ENCODE measurements at places on chromosomes 2 and 18. TPM values are rescaled to one million over a fixed set of nuclear protein-coding genes. Genes with fewer than 3 reads are reported as not detected.

DNA sequence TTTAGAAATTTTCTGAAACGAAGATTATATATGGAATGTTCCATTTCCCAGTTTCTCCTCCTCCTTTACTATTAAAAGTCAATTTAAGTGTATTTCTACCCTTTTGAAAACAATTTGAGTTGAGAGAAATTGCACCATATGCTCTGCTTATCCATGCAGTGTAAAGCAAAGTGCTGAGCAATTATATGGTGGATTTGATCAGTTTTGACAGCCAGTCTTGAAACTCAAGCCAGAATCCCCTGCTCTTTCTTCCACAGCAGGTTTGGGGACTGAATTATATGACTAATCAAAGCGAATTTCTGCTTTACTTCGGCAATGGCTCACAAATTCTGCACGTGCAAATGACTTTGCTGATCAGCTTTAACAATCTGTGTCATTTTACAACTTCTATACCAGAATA, 1183.6 kb downstream of the LRP1B start:
- no peaks in the 10 kb centered on the region for H3K27me3 ChIP-seq
- no peak overlapping the region for H3K4me3 ChIP-seq
- H3K27ac ChIP-seq, result no peak overlapping the region

- H3K27me3 ChIP-seq, result no peaks in the 10 kb centered on the region
- H3K36me3 ChIP-seq, result peaks cover 13% of the 10 kb centered on the region
- H3K4me3 ChIP-seq, result no peak overlapping the region
- no peak overlapping the region for H3K27ac ChIP-seq
- H3K4me1 ChIP-seq, result no peaks in the 10 kb centered on the region
- no peak for DNase-seq
These were observed 37.7 kb downstream of the ZC3H15 start for GRCh38 chr2:186523791-186524190.

The BABAM2 gene
- total RNA-seq, result 28.1 TPM

The PDCD1 gene
- 0.06 TPM for total RNA-seq

The ANKRD62 gene
- 0.06 TPM for total RNA-seq
